ENCODE measurements at places on chromosomes 2 and 18.

DNA sequence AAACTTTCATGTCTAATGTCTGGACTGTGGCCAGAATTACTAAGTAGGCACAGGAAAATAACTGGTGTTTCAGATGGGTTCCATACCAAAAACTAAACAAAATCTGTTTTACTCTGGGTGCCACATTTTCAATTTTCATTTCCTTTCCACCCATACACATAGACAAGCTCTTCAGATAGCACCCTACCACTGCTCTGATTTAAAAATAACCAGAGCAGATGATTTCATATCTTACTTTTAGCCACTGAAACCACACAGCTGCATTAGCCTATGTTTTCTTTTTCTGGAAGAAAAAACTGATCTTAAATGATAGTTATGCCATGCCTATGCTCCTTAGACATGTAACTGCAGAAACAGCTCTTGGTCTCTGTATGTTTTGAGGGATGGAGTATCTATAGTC, 647.6 kb downstream of the CPS1 start:
- no peak for DNase-seq

DNA sequence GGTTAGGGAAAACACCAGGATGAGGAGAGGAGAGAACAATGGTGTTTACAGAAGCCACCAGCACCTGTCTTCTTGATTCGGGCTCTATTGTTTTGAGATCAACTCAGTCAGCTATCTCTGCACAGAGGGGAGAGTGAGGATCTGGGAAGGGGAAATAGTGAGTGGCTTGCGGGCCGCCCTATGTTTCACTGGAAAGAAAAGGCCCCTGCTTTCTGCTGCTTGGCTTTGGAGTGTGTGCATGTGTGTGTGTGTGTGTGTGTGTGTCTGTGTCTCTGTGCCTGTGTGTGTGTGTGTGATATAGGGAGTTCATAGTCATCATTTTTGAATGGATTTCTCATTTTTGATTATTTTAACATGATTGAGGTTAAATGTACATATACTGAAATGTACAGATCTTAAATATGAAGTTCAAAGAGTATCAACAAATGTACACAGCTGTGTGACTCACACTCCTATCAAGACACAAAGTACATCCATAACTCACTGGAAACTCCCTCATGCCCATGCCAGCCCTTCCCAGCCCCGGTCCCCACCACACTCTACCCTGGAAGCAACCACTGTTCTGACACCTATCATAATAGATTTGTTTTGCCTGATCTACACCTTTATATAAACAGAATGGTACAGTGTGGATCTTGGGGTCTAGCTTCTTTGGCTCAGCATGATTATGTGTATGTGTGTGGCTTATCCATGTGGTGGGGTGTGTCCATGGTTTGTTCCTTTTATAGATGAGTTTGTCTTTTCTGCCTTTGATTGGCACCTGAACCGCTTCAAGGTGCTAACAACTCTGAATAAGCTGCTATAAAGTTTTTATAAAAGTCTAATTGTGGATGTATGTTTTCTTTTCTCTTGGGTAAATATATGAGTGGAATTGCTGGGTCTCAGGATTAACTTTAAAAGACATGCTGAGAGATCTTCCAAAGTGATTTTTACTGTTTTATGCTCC, 258.3 kb downstream of the SETBP1 start:
- DNase-seq: no peak

DNA sequence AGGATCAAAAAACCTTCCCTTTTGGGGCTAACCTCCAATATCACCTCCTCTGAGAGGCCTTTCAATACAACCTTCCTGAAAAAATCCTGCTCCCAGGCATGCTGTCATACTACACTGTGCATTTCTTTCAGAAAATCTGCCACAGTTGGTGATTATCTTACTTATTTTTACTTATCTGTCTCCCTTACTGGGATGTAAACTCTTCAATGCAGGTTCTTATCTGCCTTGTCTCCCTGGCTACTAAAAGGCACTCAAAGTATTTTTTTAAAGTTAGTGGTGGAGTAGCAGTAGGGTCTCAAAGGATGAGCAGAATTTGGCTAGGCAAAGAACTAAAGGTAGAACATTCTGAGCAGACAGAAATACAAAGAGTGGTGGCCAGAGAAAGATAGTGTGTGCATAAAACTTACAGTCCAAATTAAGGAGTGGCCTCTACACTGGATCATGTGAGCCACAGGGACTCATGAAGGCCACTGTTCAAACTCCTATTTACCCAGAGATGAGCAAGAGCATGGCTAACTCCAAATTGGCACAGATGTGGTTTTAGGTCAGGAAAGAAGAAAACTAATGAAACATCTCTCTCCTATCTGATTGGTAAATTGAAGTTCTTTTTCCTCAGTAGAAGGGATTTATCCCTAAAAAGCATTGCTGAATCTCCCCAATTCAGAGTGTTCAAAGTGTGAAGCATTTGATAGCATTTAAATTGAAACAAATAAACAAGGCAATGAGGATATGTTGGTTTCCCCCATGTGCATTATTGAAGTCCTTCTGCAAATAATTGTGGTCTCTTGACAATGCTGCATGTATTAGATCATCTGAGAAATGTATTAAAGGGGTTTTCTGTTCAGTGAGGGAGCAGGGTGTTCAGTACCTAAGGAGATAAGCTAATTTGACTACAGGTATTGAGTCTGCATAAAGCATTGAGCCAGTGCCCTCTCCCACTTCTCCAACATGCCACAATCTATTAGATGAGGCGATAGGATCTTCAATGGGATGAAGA, 285.5 kb downstream of the MREG start:
- no peak for DNase-seq

DNA sequence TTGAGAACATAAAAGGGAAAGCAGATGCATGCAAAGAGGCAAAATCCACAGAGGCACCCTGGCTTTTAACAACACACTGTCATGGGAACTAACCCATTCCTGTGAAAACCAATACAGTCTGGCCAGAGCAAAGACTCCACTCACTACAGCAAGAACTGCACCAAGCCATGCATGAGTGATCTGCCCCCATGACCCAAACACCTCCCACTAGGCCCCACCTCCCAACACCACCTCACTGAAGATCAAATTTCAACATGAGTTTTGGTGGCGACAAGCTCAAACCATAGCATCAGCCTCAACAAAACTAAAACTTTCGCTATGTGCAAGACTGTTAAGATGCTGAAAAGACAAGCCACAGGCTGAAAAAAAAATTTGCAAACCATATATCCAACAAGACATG, 162.8 kb downstream of the SMAD2 start:
- DNase-seq: no peak

- DNase-seq: no peak
These were observed 24.1 kb downstream of the CD302 start for GRCh38 chr2:159773886-159774285.

GRCh38 chr18:50457639-50458038, 82.8 kb downstream of the SKA1 start:
- DNase-seq: no peak

DNA sequence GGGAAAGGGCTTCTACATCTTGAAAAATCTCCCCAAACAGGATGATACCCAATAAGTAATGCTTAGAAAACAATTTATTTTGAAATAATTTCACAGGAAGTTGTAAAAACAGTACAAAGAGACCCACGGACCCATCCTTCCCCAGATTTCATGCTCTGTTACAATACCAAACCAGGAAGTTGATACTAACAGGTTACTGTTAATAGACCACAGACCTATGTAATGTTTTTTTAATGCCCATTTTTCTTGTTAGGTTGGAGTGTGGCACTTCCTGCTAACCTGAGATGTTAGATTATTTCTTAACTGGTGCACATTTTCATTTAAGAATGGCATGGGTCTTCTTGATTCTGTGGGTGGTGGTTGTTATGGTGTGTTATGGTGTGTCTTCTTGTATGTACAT, 21.4 kb upstream of the MGAT5 start:
- peak; percentile 35 for DNase-seq

DNA sequence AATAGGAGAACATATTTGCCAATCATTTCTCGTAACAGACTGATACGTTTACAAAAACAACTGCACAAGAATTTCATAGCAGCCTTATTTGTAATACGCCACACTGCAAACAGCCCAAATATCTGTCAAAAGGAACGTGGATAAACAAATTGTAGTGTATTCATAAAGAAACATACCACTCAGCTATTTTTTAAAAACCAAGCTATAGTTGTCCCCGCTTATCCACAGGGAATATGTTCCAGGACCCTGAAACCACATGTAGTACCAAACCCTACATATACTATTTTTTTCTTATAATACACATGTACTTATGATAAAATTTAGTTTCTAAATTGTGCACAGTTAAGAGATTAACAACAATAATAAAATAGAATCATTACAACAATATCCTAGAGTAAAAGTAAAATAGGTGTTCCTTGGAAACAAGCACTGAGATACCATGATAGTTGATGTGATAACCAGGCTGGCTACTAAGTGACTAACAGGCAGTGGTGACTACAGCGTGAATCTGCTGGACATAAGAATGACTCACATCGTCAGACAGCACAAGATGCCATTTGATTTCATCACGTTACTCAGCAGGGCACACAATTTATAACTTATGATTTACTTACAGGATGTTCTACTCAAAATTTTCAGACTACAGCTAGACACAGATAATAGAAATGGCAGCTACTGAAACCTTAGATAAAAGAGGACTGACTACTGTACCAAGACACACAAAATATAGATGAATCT, 367.4 kb downstream of the NCKAP5 start:
- no peak for DNase-seq

DNA sequence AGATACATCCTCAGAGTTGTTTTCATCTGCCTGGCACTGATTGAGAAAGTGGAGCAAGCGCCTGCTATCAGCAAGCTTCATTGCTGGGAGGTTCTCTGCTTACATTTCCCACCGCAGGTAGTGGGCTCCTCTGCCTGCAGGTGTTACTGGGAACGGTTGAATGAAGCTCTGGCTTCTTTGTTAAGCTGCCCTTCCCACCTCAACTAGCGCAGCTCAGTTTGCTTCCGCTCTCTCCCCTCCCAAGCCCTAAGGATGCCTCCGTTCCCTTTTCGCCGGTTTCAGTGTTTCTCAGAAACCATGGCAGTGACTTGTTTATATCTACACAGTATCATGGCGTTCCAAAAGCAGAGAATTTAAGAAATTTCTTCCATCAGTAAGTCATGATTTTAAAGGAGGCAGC, 72.2 kb upstream of the B3GNT7 start:
- DNase-seq: no peak

GRCh38 chr18:76847916-76848315, 25.6 kb downstream of the ZNF236 start:
- DNase-seq: no peak

DNA sequence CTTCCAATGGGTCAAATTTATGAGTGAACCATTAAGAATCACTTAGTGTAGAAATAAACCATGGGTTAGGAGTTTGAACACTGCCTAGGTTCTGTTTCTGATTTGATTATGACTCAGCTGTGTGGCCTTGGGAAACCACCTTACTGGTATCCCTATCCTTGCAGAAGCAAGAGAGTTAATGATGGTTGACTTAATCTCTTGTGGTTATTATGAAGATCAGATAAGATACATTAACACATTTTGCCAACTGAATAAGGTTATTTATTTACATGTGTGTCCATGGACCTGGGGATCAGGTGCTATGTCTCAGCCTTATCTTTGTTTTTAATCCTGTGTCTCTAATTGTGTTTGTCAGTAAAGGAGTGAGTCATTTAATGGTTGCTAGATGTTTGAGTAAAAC, 5.4 kb upstream of the KCNJ13 start:
- peak; percentile 85 for DNase-seq

GRCh38 chr2:6771634-6772611, 93.8 kb downstream of the CMPK2 start:
- DNase-seq: no peak

DNA sequence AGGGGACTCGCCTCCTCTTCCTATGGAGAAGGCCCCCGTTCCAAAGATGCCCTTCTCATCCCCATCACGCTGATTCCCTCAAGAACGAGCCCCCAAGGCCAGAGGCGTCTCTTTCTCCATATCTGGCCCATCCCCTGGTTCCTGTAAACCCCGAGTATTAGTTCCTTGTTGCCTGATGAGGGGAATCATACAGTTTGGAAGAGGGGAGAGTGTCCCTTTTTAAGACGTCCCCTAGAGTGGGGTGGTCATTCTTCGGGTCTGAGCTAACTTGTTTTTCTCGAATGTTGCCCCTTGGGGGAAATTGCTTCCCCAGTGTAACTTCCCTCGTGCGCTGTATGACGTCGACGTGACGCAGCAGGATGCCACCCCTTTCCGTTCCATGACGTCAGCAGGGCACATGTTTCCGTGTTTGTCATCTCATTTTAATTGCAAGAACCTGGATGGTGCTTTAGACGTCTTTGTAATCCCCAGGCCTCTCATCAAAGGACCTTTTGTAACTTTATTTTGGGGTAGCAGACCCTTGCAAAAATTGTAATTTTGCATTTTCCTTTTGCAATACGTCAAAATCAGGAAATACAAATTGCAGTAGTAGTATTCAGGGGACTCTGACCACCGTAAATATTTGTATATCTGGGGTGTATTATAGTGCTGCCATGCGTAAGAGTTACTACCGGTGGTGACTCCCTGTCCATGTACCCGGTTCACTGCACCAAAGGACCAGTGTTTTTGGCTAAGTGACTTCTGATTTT, 569 bp downstream of the BABAM2 start:
- DNase-seq: peak; percentile 78

DNA sequence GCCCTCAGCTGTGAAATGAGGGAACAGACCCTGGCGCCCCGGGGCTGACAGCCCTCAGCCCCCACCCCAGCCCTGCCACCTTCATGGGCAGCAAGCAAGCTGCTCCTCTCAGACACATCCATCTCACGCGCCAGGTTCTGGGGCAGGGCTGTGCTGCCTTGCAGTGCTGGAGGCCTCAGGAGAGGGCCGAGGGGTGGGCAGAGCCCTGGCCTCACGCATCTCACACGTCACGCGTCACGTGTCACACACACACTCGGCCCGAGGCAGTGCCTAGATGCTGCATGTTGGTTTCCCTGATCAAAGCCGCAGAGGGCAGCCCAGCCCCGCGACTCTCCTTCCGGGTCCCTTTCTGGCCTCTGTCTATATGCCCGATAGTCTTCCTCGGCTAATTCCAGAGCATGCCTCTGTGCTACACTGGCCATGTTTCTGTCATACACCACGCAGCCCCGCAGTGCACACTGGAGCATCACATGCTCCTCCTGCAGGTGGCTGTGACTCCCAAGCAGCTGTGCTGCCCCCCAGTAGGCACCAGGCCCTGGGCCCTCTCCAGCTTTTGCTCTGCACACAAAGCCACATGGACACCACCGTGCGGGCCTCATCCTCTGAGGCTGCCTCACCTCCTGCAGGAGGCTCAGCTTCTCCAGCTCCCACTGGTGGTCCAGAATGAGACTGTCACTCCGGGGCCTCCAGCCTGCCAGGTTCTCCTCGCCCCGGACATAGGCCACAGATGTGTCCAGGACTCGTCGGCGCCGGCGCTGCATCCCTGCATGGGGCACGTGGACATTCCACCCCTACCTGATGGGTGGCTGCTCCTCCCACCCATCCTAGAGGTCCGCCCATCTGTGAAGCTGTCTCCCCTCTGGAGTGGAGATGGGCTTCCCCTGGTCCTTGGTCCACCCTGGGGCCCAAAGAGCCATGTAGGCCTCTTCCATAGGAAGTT, 31.4 kb downstream of the AQP12A start:
- DNase-seq: no peak
